Anterior cingulate cortex (tissue), 58 donors: ENCODE measurements at places on chromosomes 3 and 15.

DNA sequence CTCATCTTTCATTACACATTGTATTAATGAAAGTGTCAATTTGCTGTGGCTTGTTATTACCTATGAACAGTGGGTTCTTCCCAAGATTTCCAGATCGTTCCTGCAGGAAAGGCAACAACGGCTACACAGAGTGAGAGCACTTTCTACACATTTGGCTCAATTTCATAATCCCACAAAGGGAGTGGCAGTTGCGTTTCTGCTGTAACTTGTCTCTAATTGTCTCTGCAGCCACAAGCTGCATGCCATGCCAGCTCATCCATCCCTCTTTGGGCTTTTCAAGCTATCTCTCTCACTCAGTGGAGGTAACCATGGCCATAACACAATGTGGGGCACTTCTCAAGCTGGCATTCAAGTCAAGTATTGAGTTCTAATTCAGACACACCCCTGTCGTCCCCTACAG is 27.7 kb upstream of the CPNE4 start:
- DNase-seq: no peak

GRCh38 chr3:78255403-78255802 is 1215.5 kb downstream of the ROBO2 start:
- DNase-seq: no peak

- no peak for DNase-seq
Observed at GRCh38 chr3:12440927-12441714, 43.2 kb upstream of the TSEN2 start.

- no peak for DNase-seq
Observed at GRCh38 chr3:180684807-180685206, 5.5 kb upstream of the CCDC39 start.

GRCh38 chr3:126213379-126214028 is 33.1 kb upstream of the ALDH1L1 start:
- no peak for DNase-seq

DNA sequence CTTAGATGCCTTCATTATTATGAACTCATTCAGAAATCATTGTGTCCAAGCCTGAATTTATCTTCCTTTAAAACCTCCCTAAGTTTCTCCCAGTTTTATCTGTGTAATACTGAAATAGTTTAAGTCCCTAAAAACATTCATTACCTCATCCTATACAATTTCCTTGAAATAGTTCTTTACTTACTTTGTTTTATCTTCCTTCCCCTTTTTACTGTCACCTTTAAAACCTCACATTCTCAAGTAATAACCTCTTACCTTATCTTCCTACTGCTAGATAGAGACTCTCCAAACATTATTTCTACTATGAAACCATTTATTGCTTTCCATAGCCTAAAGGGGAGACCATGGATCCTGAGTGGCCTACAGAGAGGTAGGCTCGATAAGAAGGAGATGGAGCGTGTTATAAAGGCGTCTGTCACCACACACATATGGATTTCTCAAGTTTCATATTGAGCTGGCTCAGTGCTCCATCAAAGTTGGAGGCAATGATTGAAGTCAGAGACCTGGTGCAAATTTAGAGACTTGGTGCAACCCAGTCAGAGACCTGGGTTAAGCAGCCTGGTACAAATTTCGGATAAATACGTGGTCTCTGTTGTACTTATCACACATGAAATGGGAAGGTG is 140.4 kb downstream of the NFKBIZ start:
- DNase-seq: no peak

DNA sequence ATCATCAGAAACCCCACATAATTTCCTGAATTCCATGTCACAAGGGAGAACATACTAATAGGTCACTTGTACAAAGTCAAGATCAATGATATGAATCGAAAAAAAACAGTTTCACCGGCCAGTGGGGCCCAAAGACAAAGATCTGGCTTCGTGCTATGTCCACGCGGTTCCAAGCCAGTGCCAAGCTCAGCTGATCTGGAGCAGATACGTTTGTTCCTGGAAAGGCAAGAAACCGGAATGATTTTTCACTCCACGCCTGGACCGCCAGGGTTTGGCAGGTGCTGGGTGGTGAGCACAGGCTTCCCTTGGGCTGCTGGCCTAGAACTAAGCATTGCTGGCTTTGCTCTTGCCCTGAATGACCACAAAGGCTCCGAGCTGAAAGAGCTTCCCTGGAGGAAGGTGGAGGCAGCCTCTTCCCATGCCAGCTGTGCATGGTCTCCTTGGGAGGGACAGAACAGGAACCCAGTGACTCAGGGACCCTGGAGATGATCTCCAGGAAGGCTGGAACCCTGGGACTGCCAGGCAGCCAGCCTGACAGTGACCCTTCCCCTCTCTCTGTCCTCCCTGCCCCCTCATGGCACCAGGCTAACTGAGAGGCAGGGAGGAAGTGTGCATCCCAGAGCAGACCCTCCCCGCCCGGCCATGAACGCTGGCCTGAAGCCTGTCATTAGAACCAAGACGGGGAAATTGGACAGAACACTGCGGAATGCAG is 40.9 kb downstream of the TRPM1 start:
- DNase-seq: no peak

- no peak for DNase-seq
Observed at GRCh38 chr3:122260206-122260605, 64.8 kb upstream of the CSTA start.
